D721Med (cell line): ENCODE measurements at places on chromosomes 3 and 15.

DNA sequence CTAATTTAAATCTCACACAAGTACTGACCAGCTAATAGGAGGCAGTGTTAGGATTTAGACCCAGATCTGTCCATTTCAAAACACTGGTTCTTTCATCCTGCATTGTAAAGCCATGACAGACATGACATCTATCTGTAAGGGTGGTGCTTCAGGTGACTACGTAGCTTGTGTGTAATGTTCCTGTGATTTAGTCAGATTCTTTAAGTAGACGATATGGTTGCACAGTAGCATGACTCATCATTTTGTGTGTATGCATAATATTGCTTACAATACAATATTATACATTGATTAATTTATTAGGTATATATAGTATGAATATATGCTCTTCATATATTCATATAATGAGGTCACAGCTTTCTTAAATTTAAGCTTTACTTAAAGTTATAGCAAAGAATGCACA, 628.5 kb downstream of the GRM7 start:
- DNase-seq = no peak

GRCh38 chr3:14832975-14833722, 14.4 kb downstream of the FGD5 start:
- DNase-seq = no peak

DNA sequence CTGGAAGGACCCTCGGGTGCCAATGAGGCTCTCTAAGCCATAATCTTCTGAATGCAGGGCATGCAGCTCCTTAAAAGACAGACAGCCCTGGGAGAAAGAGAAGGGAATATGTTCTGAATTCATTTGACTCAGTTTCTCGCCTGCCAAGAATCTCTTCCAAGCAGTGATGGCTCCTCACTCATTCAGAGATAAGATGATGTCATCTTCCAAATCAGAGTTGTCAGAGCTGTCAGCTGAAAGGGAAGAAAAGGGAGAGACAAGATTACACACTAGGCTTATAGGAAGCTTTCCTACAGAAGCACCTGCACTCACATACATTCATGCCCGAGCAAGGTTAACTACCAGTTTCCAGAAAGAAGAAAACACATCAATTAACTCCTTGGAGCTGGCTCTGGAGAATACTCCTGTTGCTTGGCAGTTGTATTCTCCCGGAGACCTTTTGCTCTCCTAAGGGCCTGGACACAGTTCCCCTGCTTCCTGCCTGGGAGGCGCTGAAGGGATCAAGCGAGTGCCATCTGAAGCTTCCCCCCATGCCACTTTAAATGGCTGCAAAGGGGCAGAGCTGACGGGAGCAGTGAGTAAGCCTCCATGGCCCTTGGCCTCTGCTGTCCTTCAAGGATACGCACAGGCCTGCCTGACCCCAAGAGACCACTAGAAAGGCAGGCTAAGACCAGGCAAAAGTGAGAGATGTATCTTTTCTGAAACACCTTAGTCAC, 7.7 kb downstream of the RBM15B start:
- no peak for DNase-seq

- no peak for DNase-seq
Observed at GRCh38 chr3:7280318-7280717, 419.4 kb downstream of the GRM7 start.

GRCh38 chr3:120028271-120029047, 65.8 kb downstream of the GSK3B start:
- DNase-seq = no peak

DNA sequence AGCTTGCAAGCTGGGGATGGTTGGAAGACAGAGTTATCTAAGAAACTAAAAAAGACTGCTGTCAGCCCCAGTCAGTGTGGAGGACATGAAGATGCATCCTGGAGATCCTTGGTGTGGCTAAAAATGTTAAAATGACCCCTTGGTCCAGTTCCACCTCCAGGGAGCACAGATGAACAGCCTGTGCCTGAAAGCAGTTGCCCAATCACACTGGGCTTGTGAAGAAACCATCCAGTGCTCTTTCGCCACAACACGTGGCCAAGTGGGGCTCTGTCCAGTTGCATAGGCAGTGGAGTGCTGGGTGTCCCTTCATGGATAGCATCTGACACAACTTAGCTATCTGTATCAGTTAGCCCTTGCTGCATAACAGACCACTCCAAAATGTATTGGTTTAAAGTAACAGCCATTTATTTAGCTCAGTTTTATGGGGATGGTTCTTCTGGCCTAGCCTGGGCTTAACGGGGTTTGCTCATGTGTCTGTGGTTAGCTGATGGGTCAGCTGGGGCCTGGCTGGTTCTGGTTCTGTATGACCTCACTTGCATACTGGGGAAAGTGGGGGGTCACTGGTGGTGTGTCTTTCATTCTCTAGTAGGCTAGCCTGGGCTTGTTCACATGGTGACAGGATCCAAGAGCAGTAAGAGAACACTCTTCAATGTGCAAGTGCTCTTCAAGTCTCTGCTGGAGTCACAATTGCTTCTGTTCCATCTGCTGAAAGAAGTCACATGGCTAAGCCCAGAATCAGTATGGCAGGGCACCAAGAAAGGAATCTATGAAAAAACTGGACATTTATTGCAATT, 226.2 kb downstream of the PDCD6IP start:
- no peak for DNase-seq

DNA sequence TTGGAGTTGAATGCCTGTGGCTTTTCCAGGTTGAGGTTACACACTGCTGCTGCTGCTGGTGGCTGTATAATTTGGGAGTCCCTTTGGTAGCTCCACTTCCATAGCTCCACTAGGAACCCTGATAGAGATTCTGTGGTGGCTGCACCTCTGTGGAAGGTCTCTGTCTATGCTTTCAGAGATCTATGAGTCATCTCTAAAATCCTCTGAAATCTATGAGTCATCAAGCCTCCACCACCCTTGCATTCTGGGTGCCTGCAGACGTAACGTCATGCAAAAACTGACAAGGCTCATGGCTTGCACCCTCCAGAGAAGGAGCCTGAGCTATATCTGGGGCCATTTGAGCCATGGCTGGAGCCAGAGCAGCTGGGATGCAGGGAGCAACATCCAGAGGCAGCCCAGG, 1037.0 kb upstream of the CFAP20DC start:
- no peak for DNase-seq

- DNase-seq = no peak
Observed at GRCh38 chr15:57570994-57571393, 20.7 kb upstream of the MYZAP start.
